ENCODE measurements at places on chromosomes 7 and 10. TPM values are rescaled to one million over a fixed set of nuclear protein-coding genes. Genes with fewer than 3 reads are reported as not detected.

- peak; percentile 7 for DNase-seq
Measured at GRCh38 chr7:127447326-127447945, 54.9 kb upstream of the ZNF800 start.

DNA sequence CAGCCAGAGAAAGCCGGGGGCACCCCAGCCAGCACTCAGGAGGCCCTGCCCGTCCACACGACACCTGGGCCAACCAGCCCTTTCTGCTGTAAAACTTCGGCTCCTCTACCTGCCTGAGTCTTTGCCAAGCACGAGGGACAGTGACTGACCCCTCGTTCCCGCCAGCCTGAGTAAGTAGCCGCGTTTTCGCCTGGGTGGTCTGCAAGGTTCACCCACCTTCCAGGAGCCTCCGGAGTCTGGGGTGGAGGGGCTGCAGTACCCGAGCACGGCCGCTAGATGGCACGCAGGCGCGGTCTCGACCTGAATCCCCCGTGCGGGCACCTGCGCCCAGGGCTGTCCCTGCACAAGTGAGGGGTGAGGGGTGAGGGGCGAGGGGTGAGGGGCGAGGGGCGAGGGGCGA lies 192.7 kb downstream of the PTPRN2 start:
- DNase-seq = peak; percentile 32

GRCh38 chr10:6601246-6601805 lies 21.2 kb upstream of the PRKCQ start:
- DNase-seq = no peak

DNA sequence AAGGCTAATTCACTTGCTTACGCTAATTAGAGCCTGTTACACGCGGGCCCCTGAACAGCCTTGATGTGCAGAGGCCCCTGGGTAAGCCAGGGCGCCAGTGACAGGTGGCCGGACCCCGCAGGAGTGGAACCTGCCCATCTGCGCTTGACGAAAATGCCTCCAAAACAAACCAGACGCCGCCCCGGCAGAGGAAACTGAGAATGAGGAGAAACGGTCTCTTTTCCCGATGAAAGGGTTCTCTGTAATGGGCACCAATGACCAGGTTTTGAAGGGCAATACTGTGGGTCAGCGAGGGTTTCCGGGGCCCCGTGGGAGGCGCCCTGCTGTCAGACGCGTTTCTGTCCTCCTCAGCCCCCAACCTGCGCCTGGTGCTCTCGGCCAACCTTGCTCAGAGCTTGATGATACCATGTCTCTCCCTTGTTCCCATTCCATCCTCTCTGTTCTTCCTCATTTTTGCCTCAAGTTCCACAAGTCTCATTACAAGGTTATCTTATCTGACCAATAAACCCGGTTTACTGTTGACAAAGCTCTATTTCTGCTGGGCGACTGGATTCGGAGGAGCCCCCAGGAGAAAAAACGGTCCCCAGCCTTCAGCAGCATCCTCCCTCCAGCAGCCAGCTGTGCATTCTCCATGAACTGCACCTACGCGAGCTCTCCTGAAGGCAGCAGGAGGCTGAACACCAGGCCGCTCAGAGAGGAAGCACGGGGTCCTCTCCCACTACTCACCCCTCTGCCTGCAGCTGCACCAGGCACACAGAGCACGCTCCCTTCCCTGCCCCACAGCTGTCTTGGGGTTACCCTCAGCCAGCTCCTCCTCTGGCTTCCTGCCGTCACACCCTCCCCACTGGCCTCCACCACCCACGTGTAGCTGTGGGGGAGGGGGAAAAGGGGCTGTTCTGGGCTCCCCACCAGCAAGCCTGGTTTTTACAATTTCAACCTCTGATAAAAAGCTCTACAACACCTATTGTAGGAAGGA lies 202.0 kb downstream of the MAD1L1 start:
- DNase-seq = no peak

DNA sequence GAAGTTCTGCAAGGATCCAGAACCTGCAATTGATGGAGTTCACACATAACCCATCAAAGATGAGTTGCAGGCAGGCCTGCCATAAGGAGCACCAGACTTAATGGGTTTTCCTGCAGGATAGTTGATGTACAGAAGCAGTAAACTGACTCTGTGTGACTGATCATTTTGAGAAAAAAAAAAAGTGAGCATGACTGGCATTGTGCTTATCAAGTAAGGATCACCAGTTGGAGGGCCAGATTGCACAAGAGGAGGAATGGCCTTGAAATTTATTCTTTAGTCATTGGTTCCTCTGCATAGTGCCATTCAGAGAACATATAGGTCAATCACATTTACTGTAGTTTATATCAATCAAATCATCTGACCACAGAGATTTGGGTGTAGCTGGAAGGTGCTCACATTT lies 3.8 kb downstream of the CYP3A43 start:
- no peak for DNase-seq

GRCh38 chr10:372566-372965 lies 237.3 kb downstream of the ZMYND11 start:
- no peak for DNase-seq

- DNase-seq = peak; percentile 95
Measured at GRCh38 chr10:101060951-101061623, 702 bp upstream of the KAZALD1 start.

The PVRIG gene
- total RNA-seq = not detected

The CSGALNACT2 gene
- total RNA-seq = 10.9 TPM

GRCh38 chr10:47453141-47454007 lies 30.5 kb downstream of the ANXA8 start:
- no peak for DNase-seq

DNA sequence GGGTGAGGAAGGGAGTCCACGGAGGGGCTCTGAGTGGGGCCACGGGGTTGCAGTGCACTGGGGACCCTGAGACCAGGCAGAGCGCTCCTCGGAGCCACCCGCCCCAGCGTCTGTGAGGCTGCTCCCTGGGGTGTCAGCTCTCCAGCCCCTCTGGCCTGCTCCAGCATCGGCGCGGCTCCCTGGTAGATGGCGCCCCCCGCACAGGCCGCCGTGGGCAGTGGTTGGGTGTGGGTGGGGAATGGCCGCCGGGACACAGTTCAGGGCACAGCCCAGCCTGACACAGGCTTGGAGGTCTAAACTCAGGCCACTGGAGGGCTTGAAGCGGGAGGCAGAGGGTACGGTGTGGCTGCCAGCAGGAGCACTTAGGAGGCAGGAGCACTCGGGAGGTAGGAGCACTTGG lies 222.6 kb upstream of the PPP2R2D start:
- DNase-seq = no peak

GRCh38 chr7:151674161-151674920 lies 154.6 kb upstream of the RHEB start:
- no peak for DNase-seq

- DNase-seq = no peak
Measured at GRCh38 chr10:124342821-124343170, 75.9 kb downstream of the OAT start.

The PTPRZ1 gene
- total RNA-seq = not detected

DNA sequence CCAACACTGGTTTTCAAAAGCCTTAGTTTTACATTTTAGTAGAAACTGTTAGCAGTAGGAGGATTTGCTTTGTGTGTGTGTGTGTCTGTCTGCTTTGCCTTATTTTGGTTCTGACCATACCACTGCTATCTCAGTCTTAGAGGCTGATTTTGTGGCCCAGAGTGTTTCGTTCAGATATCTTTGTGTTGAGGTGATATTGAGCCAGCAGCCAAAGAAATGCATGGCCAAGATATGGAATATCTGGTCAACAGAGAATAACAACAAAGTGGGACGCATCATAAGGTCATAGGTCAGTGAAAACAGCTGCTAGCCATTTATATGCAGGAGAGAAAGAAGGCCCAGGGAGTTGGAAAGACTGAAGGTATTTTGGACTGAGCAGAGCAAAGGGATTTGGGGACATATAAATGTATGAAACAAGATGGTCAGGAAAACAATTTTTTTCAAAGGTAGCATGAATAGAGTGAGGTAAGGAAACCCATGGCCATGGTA lies 47.7 kb downstream of the KIAA1217 start:
- no peak for DNase-seq

DNA sequence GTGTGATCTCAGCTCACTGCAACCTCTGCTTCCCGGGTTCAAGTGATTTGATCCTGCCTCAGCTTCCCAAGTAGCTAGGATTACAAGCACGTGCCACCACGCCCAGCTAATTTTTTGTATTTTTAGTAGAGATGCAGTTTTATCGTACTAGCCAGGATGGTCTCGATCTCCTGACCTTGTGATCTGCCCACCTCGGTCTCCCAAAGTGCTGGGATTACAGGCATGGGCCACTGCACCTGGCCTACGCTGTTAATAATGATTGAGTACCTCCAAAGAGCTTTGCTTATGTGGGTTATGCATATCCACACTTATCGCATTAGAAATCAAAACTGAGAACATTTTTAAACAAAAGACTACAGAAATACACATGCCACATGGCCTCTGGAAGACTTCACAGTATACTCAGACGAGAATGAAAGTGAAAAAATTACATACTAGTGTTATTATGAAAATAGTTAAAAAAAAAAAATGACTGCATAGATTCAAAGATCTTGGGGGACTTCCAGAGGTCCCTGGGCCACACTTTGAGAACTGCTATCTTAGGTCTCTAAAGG lies 25.4 kb downstream of the RPP38 start:
- no peak for DNase-seq

The GIMAP4 gene
- total RNA-seq = not detected

The C10orf67 gene
- 0.09 TPM for total RNA-seq

GRCh38 chr7:91239772-91240171 lies 24.5 kb upstream of the FZD1 start:
- no peak for DNase-seq

DNA sequence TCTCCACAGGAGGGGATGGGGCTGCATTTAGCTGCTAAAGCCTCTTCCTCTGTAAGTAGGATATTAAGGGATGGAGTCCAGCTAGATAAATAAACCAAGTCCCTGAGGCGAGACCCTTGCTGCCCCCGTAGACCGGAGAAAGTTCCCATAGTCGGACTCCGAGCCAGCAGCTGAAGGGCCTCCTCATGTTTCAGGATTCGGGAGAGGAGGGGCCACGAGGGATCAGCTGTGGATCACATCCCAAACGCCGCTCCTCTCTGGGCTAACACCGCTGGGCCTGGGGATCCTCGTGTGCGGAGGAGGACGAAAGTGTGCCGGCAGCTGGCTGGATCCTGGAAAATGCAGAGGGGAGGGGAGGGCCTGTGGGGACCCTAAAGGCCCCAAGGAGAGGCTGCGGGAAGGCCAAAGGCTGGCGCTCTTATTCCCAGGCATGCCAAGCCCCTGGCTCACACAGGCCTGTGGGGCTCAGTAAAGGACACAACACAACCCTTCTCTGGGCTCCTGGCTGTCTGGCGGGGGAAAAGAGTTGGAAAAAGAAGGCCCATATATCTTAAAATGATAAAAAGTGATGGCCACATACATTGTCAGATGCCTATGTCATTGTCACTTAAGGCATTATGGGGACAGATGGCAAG lies 82.5 kb upstream of the TMEM72 start:
- no peak for DNase-seq

- DNase-seq = no peak
Measured at GRCh38 chr7:74183653-74184450, 9.7 kb downstream of the EIF4H start.

DNA sequence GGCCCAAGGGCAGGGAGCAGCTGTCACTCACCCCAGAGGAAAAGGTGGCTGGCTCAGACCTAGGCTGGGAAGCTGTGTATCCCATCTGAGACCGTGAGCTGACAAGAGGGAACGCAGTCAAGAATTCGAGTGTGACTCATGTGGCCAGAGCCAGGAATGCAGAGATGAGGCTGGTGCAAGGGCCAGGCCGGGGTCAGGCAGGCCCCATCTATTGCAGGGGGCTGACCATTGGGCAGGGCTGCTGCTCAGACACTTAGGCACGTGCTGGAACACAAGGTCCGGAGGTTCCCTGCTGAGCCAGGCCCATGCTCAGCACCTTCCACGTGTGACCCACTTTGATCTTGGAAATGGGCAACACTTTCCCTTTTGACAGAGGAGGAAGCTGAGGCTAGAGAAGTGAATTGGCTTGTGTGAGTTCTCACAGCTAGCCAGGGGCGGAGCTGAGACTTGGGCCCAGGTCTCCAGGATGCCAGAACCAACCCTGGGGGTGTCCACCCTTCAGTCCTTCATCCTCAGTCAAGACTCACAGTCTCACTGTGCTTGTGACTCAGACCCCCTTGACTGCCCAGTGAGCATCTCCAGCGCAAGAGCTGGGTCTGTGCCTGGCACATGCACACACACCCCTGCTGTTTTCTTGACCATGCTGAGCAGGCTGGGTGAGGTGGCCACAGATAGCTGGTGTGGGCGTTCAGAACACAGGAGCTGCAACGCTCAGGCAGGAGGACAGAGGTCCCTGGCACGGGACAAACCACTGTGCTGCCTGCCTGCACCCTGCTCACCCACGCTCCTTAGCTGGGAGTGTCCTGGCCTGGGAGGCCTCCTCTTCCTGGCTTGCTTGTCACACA lies 47.6 kb upstream of the PPIF start:
- no peak for DNase-seq

DNA sequence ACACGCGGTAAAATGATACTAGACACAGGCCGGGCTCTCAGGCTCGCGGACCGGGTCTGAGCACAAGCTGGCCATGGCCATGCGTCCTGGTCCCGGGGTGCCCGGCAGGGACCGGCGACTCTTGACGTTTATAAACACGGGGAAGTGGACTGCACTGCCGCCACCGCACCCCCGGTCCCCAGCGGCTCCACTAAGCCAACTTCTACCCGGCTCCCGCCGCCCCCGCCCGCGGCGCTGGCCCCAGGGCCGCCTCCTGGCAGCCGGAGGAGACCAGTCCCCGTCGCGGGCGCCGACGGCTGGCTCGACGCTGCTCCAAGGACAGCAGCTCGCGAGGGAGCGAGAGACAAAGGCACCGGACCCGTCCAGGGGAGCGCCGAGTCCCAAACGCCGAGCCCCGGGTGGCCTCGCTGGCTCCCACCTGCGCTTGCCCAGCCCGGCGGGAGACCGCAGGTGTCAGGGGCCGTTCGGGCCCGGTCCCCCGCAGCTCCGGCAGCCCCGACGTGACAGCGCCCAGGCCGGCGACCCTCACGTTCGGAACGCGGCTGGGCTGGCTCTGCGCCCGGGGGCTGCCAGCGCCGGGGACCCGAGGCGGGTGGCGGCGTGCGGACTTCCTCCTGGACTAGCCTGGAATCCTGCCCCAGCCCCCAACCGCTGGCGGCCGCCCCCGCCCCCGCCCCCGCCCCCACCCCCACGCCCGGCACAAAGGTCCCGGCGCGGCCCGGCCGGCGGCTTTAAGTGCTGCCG lies 517 bp downstream of the ITGB1 start:
- DNase-seq = no peak

GRCh38 chr7:132458729-132459128 lies 117.5 kb downstream of the PLXNA4 start:
- no peak for DNase-seq

GRCh38 chr7:99270702-99271101 lies 1.9 kb upstream of the MYH16 start:
- peak; percentile 20 for DNase-seq

The GRM3 gene
- total RNA-seq = not detected

DNA sequence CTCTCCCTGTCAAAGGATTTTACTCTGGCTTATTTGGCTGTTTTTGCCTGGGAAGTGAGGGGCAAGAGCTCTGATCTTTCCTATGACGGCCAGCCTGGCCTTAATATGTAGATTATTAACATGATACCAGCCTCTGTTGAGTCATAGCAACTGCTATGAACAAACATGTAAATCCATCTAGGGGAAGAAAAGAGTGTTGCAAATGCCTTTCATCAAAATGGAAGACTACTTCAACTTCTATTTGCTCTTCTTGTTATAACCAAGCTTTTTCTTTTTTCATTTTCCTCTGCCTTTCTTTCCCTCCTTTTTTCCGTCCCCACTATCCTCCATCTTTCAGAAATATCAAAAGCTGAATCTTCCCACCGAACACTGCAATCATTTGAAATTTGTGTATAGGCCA lies 46.6 kb downstream of the BTRC start:
- DNase-seq = no peak

GRCh38 chr7:33421429-33421828 lies 292.1 kb downstream of the BBS9 start:
- DNase-seq = no peak

- no peak for DNase-seq
Measured at GRCh38 chr7:141884539-141885225, 31.5 kb upstream of the OR9A4 start.

The CALHM1 gene
- total RNA-seq = not detected
